ENCODE measurements at places on chromosomes 6 and 20.

DNA sequence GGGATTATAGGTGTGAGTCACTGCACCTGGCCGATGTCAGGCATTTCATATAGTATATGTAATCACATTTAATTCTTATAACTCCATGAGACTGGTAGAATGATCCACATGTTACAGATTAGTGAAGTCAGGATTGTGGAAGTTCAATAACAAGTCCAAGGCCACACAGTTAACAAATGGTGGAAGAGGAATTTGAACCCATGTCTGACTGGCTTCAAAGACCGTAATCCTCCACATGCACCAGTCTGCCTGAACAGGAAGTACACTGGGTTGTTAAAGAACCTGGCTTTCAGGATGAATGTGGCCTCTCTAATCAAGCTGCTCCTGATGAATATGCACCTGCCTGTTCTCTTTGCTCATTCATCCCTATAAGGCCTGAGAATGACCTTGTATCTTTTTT is 122.0 kb upstream of the HDAC2 start:
- no peak for DNase-seq

GRCh38 chr6:153001767-153002612 is 519 bp downstream of the MTRF1L start:
- no peak for DNase-seq

- peak; percentile 95 for DNase-seq
Observed at GRCh38 chr20:44210406-44211176, at the start of gene OSER1. TSS of gene OSER1 (minus strand) at chr20:44210771. CDS start at chr20:44206957, 3,814 bp downstream.

GRCh38 chr20:58716476-58717277 is 24.1 kb downstream of the NPEPL1 start:
- no peak for DNase-seq

DNA sequence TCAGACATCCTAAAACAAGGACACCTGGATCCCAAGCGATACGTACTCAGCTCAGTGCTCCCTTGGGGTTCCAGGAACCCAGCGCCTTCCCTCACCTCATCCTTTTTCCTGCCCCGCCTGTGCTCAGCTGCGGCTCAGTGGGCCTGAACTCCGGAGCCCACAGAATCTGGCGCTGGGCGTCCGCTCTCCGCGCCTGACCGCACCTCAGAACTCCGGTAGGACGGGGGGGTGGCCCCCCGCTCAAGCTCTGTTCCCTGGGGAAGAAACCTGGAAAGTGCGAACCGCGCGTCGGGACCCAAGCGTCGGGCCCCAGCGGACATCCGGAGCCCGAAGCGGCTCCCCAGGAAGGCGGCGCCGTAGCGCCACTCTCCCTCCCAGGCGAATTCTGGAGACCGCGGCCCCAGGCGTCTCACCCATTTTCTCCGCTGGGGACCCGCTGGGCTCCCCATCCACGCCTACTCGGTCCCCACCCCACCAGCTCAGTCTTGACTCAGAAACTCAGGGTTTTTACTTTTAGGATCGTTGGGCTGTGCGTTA is 336 bp upstream of the LY6G5C start:
- peak; percentile 62 for DNase-seq

GRCh38 chr20:36305602-36306551 is at the start of gene DLGAP4:
TSS of gene DLGAP4 (plus strand) at chr20:36306339. CDS start at chr20:36431718, 125,379 bp downstream.
- DNase-seq = no peak

GRCh38 chr6:82867946-82868345 is 197.7 kb downstream of the UBE3D start:
- DNase-seq = no peak

GRCh38 chr6:141309295-141309694 is 823.4 kb upstream of the GJE1 start:
- peak; percentile 54 for DNase-seq

DNA sequence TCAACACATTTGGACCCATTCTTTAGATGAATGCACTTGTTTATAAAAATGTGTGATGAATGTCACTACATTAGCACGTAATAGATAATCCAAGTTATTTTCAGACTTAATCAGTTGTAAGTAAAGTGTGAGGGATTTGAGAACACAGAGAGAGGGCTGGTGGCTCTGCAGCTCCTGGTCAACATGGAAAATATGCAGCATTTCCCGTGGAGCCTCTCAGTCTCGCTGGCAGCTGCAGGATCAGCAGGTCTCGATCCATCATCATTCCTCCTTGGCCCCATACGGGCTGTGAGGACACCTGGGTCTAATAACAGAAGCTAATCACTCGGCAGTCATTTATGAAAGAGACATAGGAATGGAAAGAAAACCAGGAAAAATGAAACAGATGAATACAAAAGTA is 390.2 kb downstream of the PRKN start:
- DNase-seq = no peak

GRCh38 chr6:150159757-150160156 is 16.9 kb downstream of the PPP1R14C start:
- no peak for DNase-seq

DNA sequence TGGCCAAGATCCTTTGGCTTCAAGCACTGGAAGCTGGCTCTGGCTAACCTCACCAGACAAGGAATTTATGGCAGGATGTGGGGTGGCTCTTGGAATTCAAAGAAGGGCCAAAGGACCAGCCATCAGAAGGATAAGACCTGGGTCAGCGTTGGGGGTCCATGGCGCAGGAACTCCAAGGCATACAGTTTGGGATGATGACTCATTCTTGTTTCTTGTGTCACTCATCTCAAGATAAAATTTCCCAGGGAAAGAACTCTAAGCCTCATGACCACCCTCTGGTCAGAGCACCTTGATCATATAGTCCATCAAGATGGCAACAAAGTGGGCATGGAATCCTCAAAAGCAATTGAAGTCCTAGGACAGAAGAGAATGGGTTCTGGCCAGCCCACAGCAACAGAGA is 4.8 kb downstream of the ZBTB9 start:
- DNase-seq = no peak

DNA sequence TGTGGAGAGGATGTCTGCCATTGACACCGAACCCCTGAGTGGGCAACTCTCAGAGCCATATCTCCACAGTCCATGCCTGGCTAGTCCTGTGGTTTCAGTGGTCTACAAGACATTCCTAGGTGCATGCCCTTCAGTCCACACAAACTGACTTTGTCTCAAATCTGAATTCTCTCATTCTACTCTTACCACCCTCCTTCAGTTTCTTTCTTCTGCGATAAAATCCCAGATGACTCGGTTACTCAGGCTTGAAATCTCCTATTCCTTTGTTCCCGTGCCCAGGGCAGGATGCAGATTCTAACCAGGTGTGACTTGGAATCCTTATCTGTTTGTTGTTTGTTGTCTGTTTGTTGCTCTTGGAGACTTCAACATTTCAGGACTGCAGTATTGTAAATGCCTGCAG is 9.3 kb downstream of the CDS2 start:
- no peak for DNase-seq

DNA sequence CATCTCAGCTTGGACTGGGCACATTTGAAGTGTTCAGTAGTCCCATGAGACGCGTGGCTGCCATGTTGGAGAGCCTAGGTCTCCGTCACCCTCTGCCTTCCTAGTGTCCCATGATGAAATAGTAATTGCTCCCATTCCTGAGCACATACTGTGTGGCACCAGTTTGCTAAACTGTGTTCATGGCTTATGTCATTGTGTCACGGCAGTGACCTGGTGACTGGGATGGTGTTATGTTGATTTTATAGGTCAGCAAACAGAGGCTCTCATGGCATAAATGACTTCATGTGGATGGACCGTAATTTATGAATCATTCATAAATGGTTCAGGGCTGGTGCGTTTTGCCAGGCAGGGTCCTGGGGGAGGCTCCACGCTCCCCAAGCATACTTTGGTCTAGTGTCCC is 3.8 kb downstream of the BCAS4 start:
- DNase-seq = no peak

DNA sequence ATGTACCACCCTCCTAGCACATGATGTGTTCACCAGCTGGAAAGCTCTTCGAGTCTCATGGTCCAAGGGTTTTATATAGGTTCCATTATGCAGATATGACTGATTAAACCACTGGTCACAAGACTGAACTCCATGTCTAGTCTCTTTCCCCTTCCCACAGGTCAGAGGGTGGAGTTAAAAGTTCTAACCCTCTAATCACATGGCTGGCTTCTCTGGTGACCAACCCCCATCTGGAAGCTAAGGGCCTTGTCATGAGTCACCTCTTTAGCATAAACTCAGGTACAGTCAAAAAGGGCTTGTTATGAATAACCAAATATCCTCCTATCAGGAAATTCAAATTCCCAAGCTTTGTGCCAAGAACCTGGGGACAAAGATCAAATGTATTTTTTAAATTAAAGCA is 52.0 kb upstream of the KLHL31 start:
- DNase-seq = no peak

GRCh38 chr6:164825386-164825785 is 484.0 kb downstream of the C6orf118 start:
- no peak for DNase-seq

DNA sequence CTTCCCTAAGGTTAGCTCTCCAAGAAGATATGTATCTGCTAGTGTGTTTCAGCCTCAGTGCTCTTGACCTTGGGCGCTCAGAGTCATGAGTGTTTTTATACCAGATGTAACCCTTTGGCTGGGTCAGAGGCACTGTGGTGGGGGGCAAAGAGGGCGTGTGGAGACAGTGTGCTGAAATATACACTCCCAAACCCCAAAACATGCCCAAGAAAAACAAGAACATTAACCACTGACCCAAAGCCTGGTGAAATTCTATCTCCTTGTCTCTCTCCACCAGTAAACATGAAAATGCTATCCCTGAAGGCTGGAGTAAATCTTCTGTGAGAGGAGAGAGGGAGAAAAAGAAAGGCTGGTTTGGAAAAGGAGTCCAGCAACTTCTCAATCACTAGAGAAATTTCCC is 47.9 kb downstream of the ISM1 start:
- no peak for DNase-seq

DNA sequence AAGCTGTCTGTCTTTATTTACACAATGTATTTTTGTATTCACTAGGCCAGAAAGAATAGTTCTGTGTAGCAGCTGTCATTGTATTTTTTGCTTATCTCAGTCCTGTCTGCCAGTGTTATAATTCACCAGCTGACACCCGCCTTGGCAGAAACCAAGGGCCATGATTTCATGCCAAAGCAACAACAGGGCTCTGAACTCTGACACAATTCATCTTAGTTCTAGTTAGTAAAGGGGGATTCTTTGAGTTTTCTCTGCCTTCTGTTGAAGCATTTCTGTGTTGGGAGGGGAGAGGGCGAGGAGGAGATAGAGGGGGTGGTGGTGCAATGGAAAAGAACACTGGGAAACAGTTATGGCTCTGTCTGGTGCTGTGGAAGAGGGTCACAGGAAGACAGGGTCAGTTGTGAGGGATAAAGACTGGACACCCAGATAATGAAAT is 684.6 kb upstream of the MARCKS start:
- no peak for DNase-seq

DNA sequence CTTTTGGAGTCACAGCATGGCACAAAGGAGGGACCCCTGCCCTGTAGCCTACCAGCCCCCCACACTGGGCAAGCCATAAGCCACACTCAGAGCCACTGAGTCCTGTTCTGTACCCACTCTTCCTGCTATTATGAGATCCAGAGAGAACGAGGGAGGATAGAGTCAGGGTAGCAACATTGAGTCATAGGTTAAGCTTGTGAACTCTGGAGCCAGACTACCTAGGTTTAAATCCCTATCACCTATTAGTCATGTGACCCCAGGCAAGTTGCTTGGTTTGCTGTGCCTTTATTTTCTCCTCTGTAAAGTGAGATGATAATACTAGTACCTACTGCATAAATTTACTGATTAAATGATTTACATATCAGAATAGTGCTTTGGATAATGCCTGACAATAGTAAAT is 540 bp downstream of the CNBD2 start:
- DNase-seq = no peak

DNA sequence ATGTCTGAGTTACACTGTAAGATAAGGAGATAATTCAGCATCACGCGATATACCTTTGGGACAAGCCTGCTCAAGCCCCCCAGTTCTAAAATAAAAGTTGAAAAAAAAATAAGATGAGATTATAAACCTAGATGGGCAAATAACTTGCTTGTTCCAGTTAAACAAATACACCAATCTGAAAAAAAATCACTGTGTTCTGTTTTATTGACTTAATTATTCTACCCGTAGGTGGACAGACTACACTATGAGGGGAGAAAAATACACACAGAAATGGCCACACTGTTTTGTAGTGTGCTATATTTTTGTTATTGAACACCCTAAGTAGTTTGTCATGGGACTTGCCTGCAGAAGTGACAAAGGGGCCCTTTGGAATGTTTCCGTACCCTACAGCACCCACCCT is 70.9 kb downstream of the CRYBG1 start:
- DNase-seq = no peak

GRCh38 chr6:29759457-29759856 is 36.2 kb downstream of the HLA-F start:
- DNase-seq = no peak

GRCh38 chr20:20360464-20360863 is 7.4 kb upstream of the INSM1 start:
- DNase-seq = peak; percentile 85

GRCh38 chr6:166929542-166930189 is 26.7 kb downstream of the RNASET2 start:
- peak; percentile 56 for DNase-seq

DNA sequence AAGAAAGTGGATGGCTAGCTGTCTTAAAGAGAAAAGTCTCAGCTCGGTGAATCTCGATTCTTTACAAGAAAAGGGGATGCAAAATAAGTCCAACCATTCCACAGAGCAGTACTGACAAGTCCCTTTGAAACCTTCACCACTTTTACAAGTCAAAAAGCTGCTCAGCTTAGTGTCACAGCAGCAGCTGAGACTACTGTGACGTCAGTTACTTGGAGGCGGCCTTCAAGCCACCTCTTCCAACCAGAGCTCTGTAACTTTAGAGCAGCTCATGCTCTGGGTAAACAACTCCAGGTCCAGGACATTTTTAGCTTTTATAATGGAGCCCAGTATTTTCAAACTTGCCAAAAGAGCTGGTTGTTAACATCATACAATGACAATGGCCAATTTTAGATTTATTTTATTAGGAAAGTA is at the start of gene KIAA0408:
KIAA0408 (minus strand) TSS at position 159 of the 411 bp plus-strand sequence. CDS start 5,408 bp downstream, outside the sequence.
- no peak for DNase-seq

DNA sequence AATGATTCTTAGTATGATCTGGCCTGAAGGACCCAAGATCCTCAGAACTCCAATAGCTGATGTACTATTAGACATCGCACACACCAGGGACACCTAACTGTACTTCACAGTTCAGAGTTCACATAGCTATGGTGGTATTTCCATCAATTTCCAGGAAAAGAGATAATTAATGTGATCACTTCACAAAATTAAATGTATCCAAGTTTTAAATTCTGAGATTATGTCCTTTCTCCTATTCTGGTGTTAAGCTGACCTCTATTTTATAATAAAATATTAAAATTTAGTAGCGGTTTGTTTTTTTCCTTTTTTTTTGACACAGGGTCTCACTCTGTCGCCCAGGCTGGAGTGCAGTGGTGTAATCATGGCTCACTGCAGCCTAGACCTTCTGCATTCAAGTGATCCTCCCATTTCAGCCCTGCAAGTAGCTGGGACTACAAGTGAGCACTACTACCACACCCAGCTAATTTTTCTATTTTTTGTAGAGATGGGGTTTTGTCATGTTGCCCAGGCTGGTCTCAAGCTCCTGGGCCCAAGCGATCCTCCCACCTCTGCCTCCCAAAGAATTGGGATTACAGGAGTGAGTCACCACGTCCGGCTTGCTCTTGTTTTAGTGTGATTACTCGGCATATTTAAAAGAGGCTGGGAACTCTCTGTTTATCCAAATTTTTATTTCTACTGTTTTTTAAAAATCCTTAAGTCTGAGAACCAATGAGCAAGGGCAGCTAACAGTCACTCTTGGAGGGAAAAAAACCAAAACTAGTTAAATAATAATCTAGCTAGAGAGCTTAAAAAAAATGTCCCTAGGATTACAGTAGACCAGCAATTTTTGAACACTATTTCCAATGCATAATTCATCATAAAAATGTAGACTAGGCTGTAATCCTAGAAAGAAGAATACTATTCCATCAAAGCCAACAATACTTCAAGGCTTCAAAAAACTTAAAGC is 16.0 kb downstream of the KIF13A start:
- DNase-seq = no peak

- peak; percentile 22 for DNase-seq
Observed at GRCh38 chr20:57089699-57090144, 176.7 kb downstream of the BMP7 start.

Measured in Kasumi-1 (cell line).